Hippocampal formation (tissue), 2 donors: ENCODE measurements at places on chromosomes 3 and 15.

GRCh38 chr15:25703726-25704125, 159.4 kb downstream of the ATP10A start:
- no peak for DNase-seq

GRCh38 chr15:63107895-63108546, 13.6 kb upstream of the LACTB start:
- DNase-seq, result no peak

- no peak for DNase-seq
Measured at GRCh38 chr3:38163841-38164642, 1.3 kb upstream of the OXSR1 start.

GRCh38 chr15:94075349-94075748, 156.0 kb upstream of the MCTP2 start:
- DNase-seq, result no peak

DNA sequence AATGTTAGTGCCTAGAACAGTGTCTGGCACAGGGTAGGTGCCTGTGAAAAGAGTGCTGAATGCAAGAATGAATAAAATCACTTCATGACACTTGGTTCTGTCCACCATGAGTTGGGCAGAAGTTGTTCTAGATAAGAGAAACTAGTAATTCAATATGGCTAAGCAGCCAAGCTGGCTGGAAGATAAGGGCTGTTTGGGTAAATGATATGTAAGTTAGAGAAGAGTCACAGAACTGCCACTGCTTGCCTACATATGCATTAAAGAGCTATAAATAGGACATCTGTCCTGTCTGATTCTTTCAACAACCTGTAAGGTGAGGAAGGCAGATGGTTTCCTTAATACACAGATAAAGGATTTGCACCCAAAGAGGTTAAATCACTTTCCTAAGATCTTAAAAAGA, 13.1 kb downstream of the MTMR10 start:
- DNase-seq, result no peak

- DNase-seq, result no peak
Measured at GRCh38 chr3:135260025-135260424, 465.0 kb downstream of the EPHB1 start.

GRCh38 chr3:138356730-138357405, 8.5 kb downstream of the MRAS start:
- DNase-seq, result peak; percentile 24

DNA sequence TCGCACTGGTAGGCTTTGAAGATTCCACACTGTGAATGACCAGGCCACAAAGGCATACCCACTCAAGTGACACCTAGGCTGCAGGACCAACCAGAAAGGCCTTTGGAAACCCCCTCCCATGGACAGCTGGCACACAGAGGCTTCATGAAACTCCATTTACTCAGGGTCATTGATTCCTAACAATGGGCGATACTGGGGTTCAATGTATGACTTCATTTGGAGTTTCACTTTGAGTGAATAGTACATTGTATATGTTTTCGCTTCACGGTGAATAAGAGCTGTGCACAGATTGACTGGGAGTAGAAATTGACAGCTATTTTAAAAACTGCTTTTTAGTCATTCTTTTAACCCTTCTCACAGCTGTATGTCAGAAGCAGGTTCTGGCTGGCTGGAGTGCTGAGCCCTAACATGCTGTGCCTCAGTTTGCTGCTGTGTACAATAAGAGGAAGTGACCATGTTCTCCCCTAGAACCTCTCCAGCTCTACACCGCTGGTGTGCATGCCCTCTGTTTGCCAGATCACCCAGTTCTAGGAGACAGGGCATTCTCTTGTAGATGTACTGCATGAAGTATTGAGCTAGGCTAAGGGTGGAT, 15.4 kb upstream of the CX3CR1 start:
- DNase-seq, result no peak

GRCh38 chr15:30953731-30954378, 37.6 kb downstream of the MTMR10 start:
- no peak for DNase-seq

DNA sequence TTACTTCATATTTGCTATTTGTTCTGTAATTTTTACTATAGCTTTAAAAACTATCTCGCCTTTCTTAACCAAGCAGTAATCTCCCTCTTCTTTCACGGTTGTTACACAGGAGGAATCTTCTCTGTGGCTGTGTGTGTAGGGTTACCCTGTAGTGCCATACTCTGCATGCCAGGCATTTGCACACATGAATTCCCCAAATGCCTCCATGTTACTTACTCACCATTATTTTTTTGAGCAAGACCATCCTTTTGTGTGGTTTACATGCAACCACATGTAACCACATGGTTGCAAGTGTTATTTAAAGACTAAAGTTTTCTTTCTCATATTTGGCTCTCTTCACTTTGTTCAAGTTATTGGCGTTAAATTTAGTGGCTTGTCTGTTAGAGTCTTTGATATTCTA, 45.5 kb downstream of the HPS3 start:
- no peak for DNase-seq

DNA sequence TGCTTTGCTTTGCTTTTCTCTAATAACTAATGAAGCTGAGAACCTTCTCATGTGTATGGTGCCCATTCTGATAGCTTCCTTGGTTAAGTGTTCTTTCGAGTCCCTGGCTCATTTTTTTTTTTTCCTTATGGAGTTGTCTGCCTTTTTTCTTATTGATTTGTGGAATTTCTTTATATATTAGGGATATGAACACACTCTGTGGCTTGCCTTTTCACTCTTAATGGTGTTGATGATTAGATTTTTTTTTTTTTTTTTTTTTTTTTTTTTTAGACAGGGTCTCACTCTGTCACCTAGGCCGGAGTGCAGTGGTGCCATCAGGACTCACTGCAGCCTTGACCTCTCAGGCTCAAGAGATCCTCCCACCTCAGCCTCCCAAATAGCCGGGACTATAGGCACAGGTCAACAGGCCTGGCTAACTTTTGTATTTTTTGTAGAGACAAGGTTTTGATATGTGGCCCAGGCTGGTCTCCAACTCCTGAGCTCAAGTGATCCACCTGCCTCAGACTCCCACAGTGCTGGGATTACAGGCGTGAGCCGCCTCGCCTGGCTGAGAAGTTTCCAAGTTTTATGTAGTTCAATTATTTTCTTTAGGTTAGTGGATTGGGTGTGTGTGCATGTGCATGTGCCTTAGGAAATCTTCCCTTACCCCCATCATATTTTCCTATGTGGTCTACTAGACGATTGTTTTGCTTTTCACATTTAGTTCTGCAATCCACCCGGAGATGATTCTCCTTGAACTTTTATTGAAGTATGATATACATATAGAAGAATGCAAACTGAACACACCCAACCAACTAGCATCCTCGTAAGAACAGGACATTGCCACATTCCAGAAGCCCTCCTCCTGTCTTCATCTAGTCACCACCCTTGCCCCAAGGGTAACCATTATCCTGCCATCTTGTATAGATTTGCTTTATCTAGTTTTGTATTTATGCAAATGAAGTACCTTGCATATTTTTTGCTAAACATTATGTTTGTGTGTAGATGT, 1.7 kb upstream of the SNRPA1 start:
- no peak for DNase-seq

GRCh38 chr3:114319453-114319852, 25.6 kb downstream of the TIGIT start:
- no peak for DNase-seq

GRCh38 chr3:38038447-38038911, 529 bp upstream of the DLEC1 start:
- DNase-seq, result no peak

- DNase-seq, result no peak
Measured at GRCh38 chr3:129927072-129927471, 33.6 kb upstream of the TMCC1 start.

DNA sequence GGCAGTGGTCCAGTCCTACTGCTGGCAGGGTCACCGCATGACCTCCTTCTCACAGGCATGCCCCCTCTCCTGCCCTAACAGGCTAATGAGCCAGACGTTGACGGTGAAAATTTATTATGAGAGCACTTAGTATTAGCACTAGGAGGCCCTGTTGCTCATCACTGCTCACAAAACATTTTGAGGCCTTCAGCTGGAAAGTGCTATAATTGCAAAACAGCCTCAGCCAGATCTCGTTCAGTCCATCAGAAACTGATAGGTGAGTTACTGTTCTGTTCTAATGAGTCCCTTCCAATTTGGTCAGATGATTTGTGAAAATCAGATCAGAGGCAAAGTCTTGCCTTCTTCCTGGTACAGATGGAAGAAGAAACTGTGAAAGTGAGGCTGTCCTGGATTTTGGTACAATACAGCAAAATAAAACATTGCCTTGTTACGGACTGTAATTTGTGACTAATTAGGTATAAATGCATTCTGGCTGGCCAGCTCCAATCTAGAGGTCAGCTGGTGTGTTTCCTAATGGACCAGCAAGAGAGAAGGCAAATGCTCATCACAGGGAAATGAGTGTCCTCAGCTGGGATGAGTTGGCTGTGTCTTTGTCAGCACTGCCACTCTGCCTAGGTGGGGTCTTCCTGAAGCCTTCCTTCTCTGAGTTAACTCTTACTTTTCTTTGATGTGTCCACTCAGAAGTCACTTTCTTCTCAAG, 316.8 kb downstream of the CHST2 start:
- no peak for DNase-seq

DNA sequence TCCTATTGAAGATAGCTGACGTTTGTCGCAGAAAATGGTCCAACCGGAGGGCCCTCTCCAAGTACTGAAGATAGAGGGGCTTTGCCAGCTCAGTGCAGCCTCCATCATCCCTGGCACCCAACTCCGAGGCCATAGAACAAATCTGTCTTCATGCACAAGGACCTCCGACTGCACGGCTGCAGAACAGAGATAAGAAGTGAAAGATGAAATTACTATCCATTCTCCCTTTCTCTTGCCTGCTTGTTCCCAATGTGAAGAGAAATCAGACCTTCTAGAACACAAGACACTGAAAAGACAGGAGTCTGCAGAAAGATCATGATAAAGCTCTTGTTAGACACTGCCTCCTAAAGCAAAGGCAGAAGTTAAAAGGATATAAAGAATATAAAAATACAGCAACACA, 19.9 kb downstream of the INO80 start:
- no peak for DNase-seq
